Calu3 (cell line): ENCODE measurements at places on chromosomes 2 and 18. TPM values are rescaled to one million over a fixed set of nuclear protein-coding genes. Genes with fewer than 3 reads are reported as not detected.

- no peak overlapping the region for H3K4me3 ChIP-seq
- no peak overlapping the region for H3K27ac ChIP-seq
- H3K36me3 ChIP-seq = no peaks in the 10 kb centered on the region
- no peak for DNase-seq
- H3K27me3 ChIP-seq = no peaks in the 10 kb centered on the region
These were observed 140.0 kb upstream of the ST6GAL2 start for GRCh38 chr2:107025869-107026380.

- no peaks in the 10 kb centered on the region for H3K27me3 ChIP-seq
- H3K27ac ChIP-seq = no peak overlapping the region
- no peak for DNase-seq
- H3K4me3 ChIP-seq = no peak overlapping the region
- H3K4me1 ChIP-seq = no peaks in the 10 kb centered on the region
These were observed 73.3 kb upstream of the DLGAP1 start for GRCh38 chr18:4528405-4528804.

DNA sequence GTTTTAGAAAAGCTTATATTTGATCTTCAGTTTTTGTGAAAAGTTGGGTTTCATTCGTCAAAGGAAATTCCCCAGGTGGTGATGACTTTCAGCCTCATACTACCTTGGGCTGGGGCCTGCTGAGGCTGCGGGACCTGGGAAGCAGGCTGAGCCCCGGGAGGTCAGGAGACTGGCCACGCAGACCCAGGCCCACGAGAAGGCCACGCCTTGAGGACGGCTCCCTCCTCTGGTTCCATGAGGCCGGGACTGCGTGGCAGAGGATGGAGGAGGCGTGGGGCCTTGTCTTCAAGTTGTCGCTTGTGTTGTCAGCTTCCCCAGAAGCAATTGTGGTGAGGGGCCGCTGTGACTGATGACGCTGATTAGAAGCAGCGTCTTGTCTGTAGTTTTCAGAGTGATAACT is 11.8 kb downstream of the CNDP2 start:
- no peak overlapping the region for H3K4me3 ChIP-seq
- no peak overlapping the region for H3K27ac ChIP-seq
- H3K27me3 ChIP-seq = no peaks in the 10 kb centered on the region

DNA sequence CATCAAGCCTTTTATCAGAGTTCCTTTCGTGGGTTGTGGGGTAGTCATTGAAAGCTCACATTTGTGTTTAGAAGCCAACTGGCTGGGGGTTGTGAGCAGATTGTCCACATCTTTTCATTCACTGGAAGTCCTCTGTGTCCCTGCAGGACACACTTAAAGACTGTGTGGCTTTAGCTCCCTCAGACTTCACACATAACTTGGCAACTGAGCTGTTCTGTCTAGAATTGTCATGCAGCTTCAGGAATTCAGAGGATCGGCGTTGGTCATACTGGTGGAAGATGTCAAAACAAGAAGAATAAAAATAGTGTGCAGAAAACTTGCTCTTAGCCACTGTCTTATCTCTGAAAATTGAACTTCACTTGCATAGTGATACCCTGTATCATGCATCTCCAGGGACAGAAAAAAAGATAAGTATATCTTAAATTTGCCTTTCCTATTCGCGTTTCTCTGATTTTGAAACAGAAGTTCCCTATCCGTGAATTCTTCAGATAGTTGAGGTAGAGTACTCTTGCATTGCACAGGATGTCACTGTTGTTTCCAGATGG is 49.6 kb downstream of the TRAPPC12 start:
- H3K27me3 ChIP-seq = no peaks in the 10 kb centered on the region
- H3K36me3 ChIP-seq = peaks cover 6% of the 10 kb centered on the region
- no peak overlapping the region for H3K4me3 ChIP-seq
- no peak for DNase-seq
- no peak overlapping the region for H3K27ac ChIP-seq

Gene DAW1
- total RNA-seq = 2.4 and 3.2 TPM in 2 replicates

GRCh38 chr18:35553300-35553699 is 28.2 kb upstream of the GALNT1 start:
- no peaks in the 10 kb centered on the region for H3K27me3 ChIP-seq
- no peak overlapping the region for H3K27ac ChIP-seq
- no peaks in the 10 kb centered on the region for H3K36me3 ChIP-seq

- H3K4me3 ChIP-seq = no peak overlapping the region
- H3K27me3 ChIP-seq = no peaks in the 10 kb centered on the region
- H3K36me3 ChIP-seq = peaks cover 4% of the 10 kb centered on the region
- peaks cover 8% of the 10 kb centered on the region for H3K4me1 ChIP-seq
- DNase-seq = no peak
These were observed 76.2 kb downstream of the MOGAT1 start for GRCh38 chr2:222747526-222748160.

GRCh38 chr2:120817136-120817955 is 81.7 kb downstream of the GLI2 start:
- H3K4me3 ChIP-seq = no peak overlapping the region
- peaks cover 13% of the 10 kb centered on the region for H3K27me3 ChIP-seq
- DNase-seq = no peak

DNA sequence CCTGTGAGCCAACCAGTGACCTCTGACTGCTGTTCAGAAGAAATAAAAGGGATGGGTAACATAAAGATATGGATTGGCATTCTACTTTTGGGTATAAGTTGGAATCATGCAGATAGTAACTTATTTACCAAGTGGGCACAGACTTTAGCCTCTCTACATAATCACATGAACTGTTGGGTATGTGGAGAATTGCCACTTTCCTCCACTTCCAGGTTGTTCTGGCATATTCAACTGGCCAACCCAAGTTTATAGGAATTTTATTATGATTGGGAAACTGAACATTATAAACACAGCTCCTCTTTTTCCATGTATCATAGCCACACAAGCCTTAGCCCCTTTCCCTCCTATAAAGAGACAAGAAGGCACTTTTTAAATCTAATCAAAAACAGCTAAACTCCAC is 179.3 kb downstream of the RNF152 start:
- no peak for DNase-seq
- no peaks in the 10 kb centered on the region for H3K4me1 ChIP-seq
- no peaks in the 10 kb centered on the region for H3K36me3 ChIP-seq
- no peak overlapping the region for H3K27ac ChIP-seq
- H3K4me3 ChIP-seq = no peak overlapping the region

DNA sequence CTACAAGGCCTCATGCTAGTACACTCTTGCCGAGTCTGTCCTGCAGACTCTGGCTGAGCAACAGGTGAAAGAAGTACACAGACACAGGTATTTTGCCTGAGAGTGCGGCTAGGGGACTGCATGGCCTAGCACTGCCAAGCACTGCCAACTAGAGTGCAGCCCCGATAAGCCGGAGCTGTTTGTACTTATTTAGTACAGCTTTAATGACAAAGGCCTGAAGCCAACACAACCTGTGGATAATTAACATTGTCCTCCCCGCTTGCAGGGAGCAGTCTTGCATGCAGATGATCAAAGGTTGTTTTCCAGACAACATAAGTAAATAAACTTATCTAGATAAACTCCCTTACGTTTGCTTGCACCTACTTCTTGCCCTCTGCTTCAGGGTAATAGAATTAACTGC is 63.7 kb upstream of the MMADHC start:
- no peak overlapping the region for H3K27ac ChIP-seq
- DNase-seq = no peak
- no peaks in the 10 kb centered on the region for H3K36me3 ChIP-seq
- peaks cover 25% of the 10 kb centered on the region for H3K4me1 ChIP-seq
- H3K27me3 ChIP-seq = no peaks in the 10 kb centered on the region
- H3K4me3 ChIP-seq = no peak overlapping the region

GRCh38 chr2:126911111-126911796 is 12.6 kb downstream of the TEX51 start:
- no peak overlapping the region for H3K4me3 ChIP-seq
- H3K27ac ChIP-seq = no peak overlapping the region
- no peaks in the 10 kb centered on the region for H3K4me1 ChIP-seq
- no peaks in the 10 kb centered on the region for H3K36me3 ChIP-seq
- DNase-seq = no peak

Gene GPR75
- 5.4 and 7.5 TPM in 2 replicates for total RNA-seq

Gene COLEC11
- not detected in 2 replicates for total RNA-seq

GRCh38 chr18:34224423-34225217 is at the start of gene NOL4:
Gene NOL4 (minus strand): TSS chr18:34224913. CDS start chr18:34223253, 1,660 bp downstream.
- H3K4me1 ChIP-seq = peaks cover 30% of the 10 kb centered on the region
- peak; percentile 19 for DNase-seq
- H3K27me3 ChIP-seq = peaks cover 50% of the 10 kb centered on the region
- no peak within 1 kb of the TSS for H3K4me3 ChIP-seq
- H3K36me3 ChIP-seq = peaks cover 13% of the 10 kb centered on the region
- no peak within 1 kb of the TSS for H3K27ac ChIP-seq

Gene MYO1B
- total RNA-seq = 56.7 and 64.5 TPM in 2 replicates

DNA sequence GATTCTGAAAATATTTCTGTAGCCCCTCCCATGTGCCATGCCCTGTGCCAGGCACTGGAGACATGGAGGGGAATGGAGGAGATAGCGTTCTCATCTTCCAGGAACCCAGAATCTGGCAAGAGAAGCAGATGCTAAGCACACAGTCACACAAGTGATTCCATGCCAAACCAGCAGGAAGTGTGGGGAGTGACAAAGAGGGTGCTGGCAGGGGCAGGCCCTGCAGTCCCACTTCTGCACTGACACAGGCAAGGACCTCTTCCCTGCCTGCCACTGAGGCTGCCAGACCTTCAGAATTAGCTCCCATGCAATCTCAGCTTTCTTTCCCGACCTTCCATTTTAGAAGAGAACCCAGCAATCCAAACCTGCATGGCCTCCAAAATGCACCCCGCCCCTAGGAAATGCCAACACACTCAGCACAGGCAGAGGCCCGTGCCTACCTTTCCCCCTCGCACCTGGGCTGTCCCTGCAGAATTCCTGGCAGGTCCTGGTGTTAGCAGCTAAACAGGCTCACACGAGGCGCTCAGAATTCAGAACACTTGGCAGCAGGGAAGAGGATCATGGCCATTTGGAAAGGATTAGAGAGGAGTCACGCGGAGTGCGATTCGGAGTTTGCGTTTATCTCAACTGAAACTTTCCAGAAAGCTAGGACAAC is 155.3 kb downstream of the MSH2 start:
- H3K27ac ChIP-seq = no peak overlapping the region
- no peak overlapping the region for H3K4me3 ChIP-seq
- H3K36me3 ChIP-seq = no peaks in the 10 kb centered on the region
- peaks cover 11% of the 10 kb centered on the region for H3K4me1 ChIP-seq
- DNase-seq = no peak

Gene ABCG8
- total RNA-seq = 1.4 and 1.6 TPM in 2 replicates

Gene TMEM198
- total RNA-seq = 5.2 and 5.9 TPM in 2 replicates

DNA sequence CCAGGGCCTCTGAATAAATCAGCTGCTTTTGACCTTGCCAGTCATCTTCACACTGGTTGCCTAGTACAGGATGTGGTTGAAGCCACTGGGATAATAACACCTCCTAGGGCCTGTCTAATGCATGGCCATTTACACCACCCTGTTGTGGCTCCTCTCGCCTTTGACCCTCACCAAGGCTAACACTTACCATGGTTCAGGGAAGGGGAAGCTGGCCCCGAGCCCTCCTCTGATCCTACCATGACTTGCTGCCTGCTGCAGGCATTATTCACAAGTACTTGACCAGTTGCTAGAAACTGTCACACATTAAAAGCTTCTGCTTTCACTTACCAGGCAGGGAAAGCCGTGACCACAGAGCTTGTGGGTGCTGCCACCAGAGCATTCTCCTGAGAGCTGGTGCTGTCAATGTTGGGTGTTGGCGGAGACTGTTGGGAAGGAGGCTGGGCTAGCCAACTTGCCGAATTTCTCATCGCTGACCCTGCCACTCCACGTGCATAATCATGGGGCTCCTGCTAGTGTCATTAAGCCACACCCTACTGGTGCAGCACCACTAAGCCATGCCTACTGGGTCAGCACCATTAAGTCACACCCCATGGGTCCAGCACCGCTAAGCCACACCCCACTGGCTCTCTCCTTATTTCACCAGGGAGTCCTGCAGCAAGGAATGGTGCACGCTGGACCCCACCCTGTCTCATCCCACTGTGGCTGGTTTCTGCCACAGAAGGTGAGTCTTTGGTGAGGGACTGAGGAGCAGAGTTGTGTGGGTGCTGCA is 47.0 kb upstream of the TTC39C start:
- H3K4me3 ChIP-seq = no peak overlapping the region
- no peaks in the 10 kb centered on the region for H3K36me3 ChIP-seq
- H3K4me1 ChIP-seq = peaks cover 33% of the 10 kb centered on the region
- DNase-seq = no peak
- H3K27ac ChIP-seq = no peak overlapping the region

GRCh38 chr2:176677746-176678265 is 408.6 kb downstream of the MTX2 start:
- no peak overlapping the region for H3K27ac ChIP-seq
- no peak for DNase-seq
- H3K27me3 ChIP-seq = peaks cover 9% of the 10 kb centered on the region
- H3K4me3 ChIP-seq = no peak overlapping the region
- no peaks in the 10 kb centered on the region for H3K36me3 ChIP-seq
- H3K4me1 ChIP-seq = no peaks in the 10 kb centered on the region

Gene EVX2
- not detected in 2 replicates for total RNA-seq

DNA sequence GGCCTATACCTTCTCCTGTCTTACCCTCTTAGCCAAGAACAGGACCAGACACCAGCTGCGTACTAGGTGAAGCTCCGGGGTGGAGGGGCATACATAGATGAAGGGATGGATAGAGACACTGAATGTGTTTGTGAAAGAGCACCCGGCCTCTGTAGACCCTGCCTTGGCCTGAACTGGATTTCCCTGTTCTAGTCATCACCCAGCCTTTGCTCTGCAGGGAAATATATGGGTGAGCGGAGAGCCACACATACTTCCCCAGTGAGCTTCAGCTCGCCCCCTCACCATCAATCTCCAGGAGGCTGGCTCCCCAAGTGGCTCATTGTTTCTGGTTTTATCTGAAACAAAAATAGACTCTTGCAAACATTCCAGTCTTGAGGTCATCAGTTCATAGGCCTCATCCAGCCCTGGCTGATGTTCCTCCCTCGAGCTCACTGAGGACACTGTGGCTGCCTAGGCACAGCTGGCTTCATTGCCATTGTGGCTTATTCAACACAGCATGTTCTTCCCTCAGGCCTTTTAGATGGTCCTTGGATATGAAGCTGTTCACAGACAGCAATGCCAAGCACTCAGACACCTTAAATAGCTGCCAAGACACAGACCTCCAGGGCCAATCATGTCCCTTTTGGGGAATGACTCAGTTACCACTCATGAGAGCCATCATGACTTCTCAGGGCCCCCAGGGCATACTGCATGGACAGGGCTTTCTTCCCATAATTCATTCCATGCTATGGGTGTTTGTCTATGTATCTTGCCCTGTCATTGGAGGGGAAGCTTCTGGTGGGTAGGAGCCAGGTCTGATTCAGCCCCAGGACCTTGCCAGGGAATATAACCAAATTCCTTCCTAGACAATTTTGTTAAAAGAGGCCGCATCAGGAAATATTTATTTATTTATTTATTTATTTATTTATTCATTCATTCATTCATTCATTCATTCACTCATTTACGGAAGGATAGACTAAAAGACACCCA is 82.4 kb downstream of the TTC32 start:
- DNase-seq = no peak
- no peaks in the 10 kb centered on the region for H3K36me3 ChIP-seq
- no peak overlapping the region for H3K4me3 ChIP-seq
- H3K27ac ChIP-seq = no peak overlapping the region

- DNase-seq = no peak
- H3K36me3 ChIP-seq = no peaks in the 10 kb centered on the region
- H3K4me1 ChIP-seq = no peaks in the 10 kb centered on the region
- no peak overlapping the region for H3K4me3 ChIP-seq
- H3K27ac ChIP-seq = no peak overlapping the region
These were observed 56.0 kb downstream of the UBE2E3 start for GRCh38 chr2:181036445-181036844.
